ENCODE measurements at places on chromosomes 16 and 17. TPM values are rescaled to one million over a fixed set of nuclear protein-coding genes. Genes with fewer than 3 reads are reported as not detected.

Gene C16orf89
- 3.3 TPM for total RNA-seq

Gene CCDC200
- total RNA-seq, result not detected

Gene OR1A1
- not detected for total RNA-seq

Gene YPEL3
- 6.3 TPM for total RNA-seq

Gene BCAR1
- total RNA-seq, result 36.0 TPM

Gene VAT1L
- total RNA-seq, result 30.9 TPM

Gene VMO1
- 0.74 TPM for total RNA-seq

Gene CD79B
- total RNA-seq, result 0.43 TPM

Gene CCP110
- total RNA-seq, result 6.2 TPM

Gene DLX4
- not detected for total RNA-seq

Gene CX3CL1
- total RNA-seq, result 0.09 TPM

Gene CNOT1
- total RNA-seq, result 94.5 TPM

Gene PIMREG
- total RNA-seq, result 4.3 TPM

Gene CDC42EP4
- 20.9 TPM for total RNA-seq

Gene SLFN11
- 54.3 TPM for total RNA-seq

Gene NPIPB2
- total RNA-seq, result 5.7 TPM

Gene ARL4D
- total RNA-seq, result 36.0 TPM

Gene PLLP
- total RNA-seq, result not detected

Gene CARD14
- total RNA-seq, result 0.18 TPM

Gene B3GNT9
- total RNA-seq, result 51.8 TPM

Gene WSCD1
- total RNA-seq, result 0.09 TPM

Gene SKA2
- total RNA-seq, result 34.0 TPM

Gene PRSS21
- total RNA-seq, result not detected
